Stimulated activated naive CD8-positive, alpha-beta T cell treated with anti-CD3 and anti-CD28 coated beads, Interleukin-15, Interleukin-2, amounts not matched to agents 100 U/mL and 50 U/mL, for 24 hours (primary cell): ENCODE measurements at places on chromosomes 2 and 18.

DNA sequence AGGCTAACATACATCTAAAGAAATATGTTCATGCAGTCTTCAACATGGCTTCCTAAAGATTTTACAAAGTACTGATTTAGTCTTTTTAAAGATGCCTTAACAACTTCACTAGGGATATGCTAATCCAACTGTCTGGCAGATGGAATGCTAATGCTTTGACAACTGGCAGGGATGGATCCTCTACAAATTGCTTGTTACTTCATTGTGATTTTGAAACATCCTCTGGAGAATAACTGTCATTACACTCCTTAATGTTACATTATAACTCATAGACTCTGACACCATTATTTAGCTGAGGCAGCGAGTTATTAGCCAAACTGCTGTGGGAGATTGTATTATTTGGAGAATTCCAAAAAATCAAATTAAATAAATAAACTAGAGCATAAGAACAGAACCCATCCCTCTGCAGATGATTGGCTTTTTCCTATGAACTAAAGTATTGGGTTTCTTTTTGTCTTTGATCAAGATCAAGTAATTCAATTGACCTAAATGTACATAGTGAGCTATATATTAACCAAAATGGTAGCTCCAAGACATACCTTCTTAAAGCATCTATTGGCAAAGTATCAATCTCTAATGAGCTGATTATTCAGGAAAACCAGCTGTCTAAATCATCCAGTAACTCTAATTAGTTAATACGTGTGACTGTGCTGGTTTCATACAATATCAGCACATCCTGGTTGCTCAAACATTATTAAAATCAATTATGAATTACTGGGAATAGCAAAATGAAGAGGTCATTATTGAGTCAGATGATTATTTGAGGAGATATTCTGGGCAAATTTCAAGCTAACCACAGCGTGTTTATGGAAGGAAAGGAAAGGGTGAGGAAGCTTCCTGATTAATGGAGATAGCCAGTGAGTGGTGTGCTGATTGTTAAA, 321.3 kb upstream of the TFPI start:
- DNase-seq = no peak

- DNase-seq = no peak
Observed at GRCh38 chr2:28311660-28312249, 80.9 kb upstream of the FOSL2 start.

- DNase-seq = no peak
Observed at GRCh38 chr2:36857713-36858112, 108.6 kb downstream of the STRN start.

GRCh38 chr18:903701-904100, 970 bp upstream of the ADCYAP1 start:
- DNase-seq = peak; percentile 56

GRCh38 chr18:52523566-52523965, 183.6 kb downstream of the DCC start:
- DNase-seq = no peak

- DNase-seq = no peak
Observed at GRCh38 chr2:45844796-45845457, 193.5 kb downstream of the PRKCE start.

GRCh38 chr2:96345438-96345837, 9.9 kb downstream of the NCAPH start:
- DNase-seq = no peak

GRCh38 chr2:109562421-109562820, 51.3 kb downstream of the SEPTIN10 start:
- DNase-seq = no peak

DNA sequence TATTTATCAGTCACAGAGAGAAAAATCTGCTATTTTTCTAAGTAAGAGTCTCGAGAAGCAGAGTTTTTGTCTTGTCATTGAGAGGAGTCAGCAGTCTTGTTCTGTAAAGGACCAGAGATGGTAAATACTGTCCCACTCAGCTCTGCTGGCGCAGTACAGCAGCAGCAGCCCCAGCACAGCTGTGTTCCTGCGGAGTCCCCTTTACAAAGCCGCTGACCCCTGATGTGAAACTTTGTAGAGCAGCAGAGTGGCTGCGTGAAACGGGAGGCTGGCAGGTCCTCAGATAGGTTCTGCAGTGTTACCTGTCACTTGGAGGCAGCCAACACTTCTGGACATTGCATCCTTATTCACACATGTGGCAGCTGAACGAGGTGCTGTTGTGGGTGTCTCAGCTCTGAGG, 45.2 kb downstream of the TMEM185B start:
- DNase-seq = peak; percentile 15

DNA sequence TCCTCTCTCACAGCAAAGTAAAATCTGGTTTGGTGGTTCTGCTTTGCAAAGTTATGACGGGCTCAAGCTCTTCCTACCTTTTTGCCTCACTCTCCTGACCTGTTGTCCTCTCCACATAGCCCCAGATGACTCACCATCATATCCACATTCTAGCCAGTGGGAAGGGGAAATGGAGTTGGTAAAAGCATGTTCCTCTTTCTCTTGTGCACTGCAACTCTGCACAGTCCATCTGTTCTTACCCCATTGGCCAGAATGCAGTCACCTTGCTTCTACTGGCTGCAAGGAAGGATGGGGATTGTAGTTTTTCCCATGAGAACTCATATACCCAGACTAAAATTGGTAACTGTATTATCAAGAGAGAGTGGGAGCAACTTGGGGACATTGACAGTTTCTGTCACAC, 50.4 kb upstream of the SMIM21 start:
- no peak for DNase-seq

DNA sequence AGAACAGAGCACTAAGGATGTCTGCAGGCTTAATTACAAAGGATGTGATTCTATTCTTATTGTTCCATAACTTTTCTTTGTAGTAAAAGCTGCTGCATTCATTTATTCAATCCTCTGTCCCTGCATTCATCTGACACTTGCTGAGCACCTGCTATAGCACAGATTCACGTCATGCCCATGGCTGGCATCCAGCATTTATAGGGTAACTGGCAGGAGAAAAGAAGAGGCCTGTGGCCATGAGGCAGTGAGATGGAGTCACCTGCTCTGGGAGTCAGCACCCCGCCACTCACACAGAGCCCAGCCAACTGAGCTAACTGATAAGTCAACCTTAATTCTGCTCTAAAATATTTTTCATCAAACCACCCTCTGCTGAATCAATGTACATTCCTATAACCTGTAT, 18.3 kb upstream of the CDC42EP3 start:
- no peak for DNase-seq

DNA sequence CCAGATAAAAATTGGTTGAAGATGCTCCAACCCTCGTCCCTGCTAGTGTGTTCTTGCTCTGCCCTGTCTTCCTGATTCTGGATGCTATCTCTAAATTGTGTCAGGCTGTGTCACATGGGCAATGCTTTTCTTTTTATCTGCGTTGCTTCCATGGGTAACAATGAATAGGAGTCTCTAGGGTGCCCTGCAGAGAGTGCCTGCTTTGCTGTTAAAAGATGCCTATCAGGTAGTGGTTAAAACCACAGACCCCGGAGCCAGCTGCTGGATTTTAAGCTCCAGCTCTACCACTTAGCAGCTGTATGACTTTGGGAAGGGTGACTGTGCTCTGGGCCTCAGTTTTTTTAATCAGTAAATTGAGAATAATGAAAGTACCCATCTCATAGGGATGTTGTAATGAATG, 340.3 kb downstream of the PLCL1 start:
- DNase-seq = no peak

- no peak for DNase-seq
Observed at GRCh38 chr18:58226429-58226828, 182.4 kb downstream of the NEDD4L start.

DNA sequence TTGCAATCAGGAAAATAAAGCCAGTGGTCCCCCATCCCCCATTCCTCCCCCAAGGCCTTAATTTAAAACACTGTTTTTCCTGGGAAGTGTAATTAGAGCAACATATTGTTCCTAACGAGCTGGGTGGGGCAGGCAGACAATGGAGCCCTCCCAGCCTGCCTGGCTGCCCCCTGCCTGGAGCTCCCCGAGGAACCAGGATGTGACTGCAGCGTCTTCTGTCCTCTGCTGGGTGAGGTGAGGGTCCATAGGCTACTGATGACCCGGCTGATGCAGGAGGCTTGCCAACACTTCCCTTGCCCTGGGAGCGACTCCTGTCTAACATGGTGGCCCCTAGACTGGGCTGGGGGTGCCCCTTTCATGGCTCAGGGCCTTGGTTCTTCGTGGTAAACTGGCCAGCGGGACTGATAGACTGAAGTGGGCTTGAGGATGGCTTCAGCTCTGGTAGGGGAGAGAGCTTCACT, 152.4 kb downstream of the DYSF start:
- DNase-seq = no peak

DNA sequence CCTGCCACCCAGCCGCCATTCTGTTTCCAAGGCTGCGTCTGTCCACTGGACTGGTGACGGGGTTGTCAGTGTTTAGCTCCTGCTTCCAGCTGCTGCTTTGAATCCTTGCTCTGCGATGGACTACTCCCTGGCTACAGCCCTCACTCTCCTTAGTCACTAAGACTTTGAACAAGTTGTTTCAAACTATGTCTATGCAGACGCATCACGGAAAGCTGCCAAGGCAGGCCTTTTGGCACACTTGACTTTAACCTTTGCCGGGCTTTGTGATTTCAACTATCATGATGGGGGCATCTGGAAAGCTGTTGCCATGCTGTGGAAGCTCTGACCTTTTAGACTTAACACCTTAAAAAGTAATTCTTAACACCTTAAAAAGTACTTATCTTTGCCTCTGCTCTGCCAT, 54.4 kb downstream of the PDE11A start:
- no peak for DNase-seq

GRCh38 chr2:219175928-219176817, 552 bp downstream of the CNPPD1 start:
- DNase-seq = peak; percentile 55

- DNase-seq = peak; percentile 8
Observed at GRCh38 chr2:179139506-179139905, 89.6 kb upstream of the CCDC141 start.

DNA sequence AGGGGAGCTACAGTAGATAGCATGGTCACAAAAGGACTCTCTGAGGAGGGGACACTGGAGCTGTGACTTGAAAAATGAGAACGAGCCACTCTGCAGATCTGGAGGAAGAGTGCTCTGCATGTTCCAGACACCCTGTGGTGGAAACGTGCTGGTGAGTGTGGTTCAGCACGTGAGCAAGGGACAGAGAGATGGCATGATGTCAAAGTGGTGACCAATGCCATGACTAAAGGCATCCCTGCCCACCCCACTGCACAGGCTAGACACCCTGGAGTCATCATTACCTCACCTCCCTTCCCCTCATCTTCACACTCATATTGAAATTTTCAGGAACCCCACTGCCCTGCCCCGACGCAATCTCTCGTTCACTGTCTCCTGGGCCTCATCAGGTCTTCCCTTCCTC, 56.5 kb downstream of the SLC4A5 start:
- DNase-seq = no peak

GRCh38 chr18:9422816-9423519, 52.3 kb upstream of the RALBP1 start:
- no peak for DNase-seq

- no peak for DNase-seq
Observed at GRCh38 chr2:643334-643733, 33.9 kb downstream of the TMEM18 start.

GRCh38 chr18:5640939-5641338, 97.1 kb upstream of the EPB41L3 start:
- no peak for DNase-seq

DNA sequence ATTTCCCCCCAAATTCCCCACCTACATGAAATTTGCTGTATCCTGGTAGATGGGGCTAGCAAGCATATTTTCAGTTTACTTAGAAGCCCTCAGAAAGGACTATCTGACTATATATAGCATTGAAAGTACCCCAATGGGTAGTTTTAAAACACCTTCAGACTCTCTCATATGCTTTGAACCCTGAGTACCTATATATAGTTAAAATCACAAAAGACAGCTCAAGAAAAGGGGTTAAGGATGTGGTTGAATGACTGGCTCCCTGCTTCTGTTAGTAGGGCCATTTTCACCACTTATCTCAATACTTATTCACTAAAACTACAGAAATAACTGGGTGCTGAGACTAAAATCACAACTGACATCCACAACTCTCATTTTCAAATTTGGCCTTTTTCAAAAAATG, 18.5 kb downstream of the WDPCP start:
- DNase-seq = no peak

- no peak for DNase-seq
Observed at GRCh38 chr18:75790111-75790510, 362.6 kb upstream of the SMIM21 start.

GRCh38 chr18:21904856-21905255, 164.3 kb downstream of the MIB1 start:
- no peak for DNase-seq

DNA sequence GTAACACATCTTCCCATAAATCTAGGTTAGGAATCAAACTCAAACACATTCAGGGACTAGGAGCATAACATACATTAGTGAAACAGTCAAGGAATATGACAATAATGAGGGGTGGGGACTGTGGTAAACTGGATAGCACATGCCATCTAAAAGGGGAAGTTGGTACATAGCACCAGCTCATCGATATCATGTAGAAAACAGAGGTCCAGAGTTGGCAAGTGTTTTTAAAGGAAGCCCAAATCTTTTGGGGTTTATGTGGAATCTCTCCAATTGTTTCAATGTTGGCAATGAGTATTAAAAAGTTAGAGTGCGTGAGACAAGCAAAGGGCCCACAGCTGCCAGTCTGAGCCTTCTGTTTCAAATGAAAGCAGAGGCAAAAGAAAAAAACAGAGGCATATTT, 24.4 kb downstream of the KLF7 start:
- no peak for DNase-seq

DNA sequence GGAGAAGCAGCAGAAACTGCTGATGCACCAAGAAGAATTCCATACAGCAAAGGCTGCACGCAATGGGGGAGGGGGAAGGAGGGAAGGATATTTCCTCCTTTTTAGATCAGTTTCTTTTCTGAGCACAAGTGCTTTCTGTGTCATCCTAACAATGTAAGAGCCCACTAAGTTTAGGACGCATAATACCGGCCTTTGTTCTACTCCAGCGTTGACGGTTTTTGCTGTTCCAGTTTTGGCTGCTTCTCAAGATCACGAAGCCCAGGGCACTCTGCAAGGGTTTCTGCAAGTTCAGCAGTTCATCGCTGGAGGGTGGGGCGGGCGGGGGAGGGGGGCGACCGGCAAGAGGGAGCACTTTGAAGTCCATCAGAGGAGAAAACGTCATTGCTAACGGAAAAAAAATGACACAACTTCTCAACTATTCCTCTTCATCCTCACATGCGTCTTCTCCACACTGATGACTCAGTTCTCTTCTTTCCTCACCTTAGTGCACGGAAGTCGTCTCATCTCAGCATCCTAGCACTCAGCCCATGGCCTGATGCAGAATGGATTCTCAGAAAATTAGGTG, 8.7 kb downstream of the FAM178B start:
- no peak for DNase-seq

- DNase-seq = no peak
Observed at GRCh38 chr2:219469186-219469724, 29.4 kb upstream of the GMPPA start.
